Activated CD4-positive, alpha-beta memory T cell treated with anti-CD3 and anti-CD28 coated beads, Interleukin-2, amount 10 ng/mL, durations not matched to agents 7 days and 5 days (primary cell): ENCODE measurements at places on chromosomes 5 and 9. TPM values are rescaled to one million over a fixed set of nuclear protein-coding genes. Genes with fewer than 3 reads are reported as not detected.

DNA sequence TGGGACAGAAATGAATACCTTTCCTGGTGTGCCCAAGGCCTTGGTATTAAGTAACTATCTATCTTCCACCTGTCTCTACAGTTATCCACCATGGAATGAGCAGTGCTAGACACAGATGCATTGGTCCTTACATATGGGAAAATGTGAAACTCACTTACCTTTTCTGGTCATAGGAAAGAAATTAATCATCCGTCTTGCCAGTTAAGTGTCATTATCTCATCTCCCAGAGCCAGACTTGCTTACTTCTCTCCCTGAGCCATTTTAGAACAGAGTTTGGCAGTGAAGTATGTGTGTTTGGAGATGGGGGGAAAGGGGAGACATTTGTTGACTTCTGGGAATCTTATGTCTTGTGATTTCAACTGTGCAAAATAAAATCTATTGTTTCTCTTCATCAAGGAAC is 1211.0 kb upstream of the CDH6 start:
- H3K27ac ChIP-seq, result no peak overlapping the region
- no peaks in the 10 kb centered on the region for H3K36me3 ChIP-seq
- no peak for DNase-seq

The SEMA5A gene
- total RNA-seq, result 1.7 TPM

DNA sequence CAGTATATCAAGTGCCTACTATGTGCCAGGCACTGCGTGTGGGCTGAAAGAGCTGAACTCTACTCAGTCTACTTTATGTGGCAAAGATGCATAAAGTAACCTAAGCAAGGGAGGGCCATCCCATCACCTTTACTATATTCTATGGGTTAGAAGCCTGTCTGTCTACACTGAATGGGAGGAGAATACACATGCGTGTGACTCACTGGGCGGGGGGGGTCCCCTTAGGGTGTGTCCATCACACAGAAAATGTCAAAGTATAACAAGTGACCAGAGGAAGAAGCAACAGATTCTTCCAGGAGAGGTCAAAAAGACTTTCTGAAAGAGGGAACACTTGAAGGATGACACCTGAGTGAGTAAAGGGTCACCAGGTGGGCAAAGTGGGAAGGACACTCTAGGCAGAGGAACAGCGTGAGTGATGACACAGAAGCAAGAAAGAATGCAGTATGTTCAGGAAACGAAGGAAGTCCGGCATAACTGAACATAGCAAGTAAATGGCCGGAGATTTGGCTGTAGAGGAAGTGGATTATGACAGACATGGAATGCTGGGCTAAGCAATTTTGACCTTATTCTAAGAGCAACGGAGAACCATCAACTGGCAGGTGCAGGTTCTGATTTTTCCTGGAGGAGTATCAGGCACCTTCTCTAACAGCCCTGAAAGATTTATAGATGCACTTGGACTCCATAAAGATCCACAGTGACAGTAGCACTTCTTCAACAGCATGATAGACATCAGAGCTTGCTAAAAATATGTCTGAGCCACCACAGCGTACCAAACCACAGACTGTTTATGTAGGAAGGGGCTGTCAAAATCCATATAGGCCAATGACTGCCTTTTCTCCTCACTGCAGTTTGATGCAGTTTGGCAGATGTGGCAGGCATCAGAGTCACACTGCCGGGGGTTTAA is 8.0 kb upstream of the WHRN start:
- H3K36me3 ChIP-seq, result no peaks in the 10 kb centered on the region
- H3K4me1 ChIP-seq, result peaks cover 16% of the 10 kb centered on the region
- H3K4me3 ChIP-seq, result no peak overlapping the region

DNA sequence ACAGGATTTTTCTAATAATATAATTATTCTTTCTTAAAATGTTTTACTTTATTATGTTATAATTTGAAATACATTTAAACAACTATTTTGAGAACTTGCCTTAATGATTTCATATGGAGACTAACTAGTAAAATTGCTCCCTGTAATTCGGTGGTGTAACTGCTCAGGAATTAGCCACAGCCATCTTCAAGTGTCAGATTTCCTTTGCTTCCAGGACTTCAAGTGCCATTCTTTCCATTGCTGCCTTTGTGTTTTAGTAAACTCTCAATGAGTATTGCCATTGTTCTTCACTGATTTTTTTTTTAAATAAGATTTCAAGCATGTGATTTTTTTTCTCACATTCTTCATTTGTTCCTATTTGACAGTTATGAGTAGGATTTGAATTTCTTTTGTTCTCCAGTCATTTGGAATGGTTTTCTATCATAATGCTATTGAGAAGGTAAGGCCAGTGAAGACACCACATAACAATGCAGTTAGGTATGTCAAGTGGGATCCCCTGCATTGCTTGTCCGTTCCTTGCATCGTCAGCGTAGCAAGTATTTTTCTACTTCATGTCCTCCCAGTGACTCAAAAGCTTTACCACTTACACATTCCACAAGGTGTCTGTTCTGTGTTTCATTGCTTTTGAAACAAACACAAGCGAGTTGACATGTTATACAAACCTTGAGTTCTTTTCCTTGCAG is 83.7 kb downstream of the LNPEP start:
- H3K4me1 ChIP-seq, result peaks cover 23% of the 10 kb centered on the region
- DNase-seq, result no peak
- H3K27ac ChIP-seq, result no peak overlapping the region
- no peak overlapping the region for H3K4me3 ChIP-seq
- no peaks in the 10 kb centered on the region for H3K27me3 ChIP-seq
- peaks cover 62% of the 10 kb centered on the region for H3K36me3 ChIP-seq

The GPR151 gene
- total RNA-seq, result not detected

The CLPTM1L gene
- total RNA-seq, result 99.7 TPM

DNA sequence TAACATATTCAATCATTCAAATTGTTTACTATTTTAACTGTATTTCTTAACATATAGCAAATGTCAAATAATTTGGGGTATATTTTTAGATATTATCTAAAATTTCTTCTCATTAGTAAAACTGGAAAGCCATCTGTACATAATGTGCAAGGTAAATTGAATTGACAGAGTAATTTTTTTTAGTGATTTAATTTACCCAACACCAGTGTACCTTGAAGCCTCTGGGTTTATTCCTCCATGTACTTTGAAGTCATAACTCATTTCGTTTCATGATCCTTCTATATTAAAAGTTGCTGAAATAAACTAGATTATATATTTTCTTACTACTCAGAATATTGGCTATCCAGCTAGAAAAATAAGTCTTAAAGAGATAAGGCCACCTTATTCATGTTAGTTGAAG is 674.9 kb downstream of the PRR16 start:
- DNase-seq, result no peak
- no peak overlapping the region for H3K27ac ChIP-seq
- no peak overlapping the region for H3K4me3 ChIP-seq
- no peaks in the 10 kb centered on the region for H3K4me1 ChIP-seq

DNA sequence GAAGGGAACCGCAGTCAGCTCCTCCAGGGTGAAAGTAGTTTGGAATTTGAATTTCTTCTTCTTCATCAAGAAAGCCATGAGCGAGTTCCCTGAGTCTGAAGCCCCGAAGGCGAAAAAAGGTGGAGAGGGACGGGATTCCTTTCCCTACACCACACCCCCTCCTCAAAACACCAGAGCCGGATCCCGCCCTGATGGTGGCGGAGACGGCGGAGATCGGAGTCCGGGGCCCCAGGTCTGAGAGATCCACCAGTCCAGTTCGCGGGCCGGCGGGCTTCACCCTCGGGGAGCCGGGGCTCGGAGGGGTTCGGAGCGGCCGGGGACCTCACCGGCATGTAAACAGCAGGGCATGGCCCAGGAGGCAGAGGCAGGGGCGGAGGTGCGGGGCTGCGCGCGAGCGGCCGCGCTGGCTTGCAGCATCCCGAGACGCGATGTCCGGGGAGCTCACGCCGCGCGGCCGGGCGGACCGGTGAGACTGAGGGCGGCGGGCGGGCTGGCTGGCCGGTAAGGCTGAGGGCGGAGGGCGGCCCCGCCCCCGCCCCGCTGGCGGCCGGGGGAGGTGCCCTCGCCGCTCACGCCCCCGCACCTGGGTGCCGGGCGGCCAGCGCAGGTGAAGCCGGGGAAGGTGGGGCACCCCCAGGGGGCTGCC is 606 bp downstream of the EEIG1 start:
- H3K36me3 ChIP-seq, result peaks cover 43% of the 10 kb centered on the region
- DNase-seq, result peak; percentile 58
- peaks cover 52% of the 10 kb centered on the region for H3K4me1 ChIP-seq

GRCh38 chr5:27598576-27598975 is 560.2 kb upstream of the CDH9 start:
- H3K27ac ChIP-seq, result no peak overlapping the region
- DNase-seq, result no peak
- no peaks in the 10 kb centered on the region for H3K36me3 ChIP-seq
- H3K4me1 ChIP-seq, result no peaks in the 10 kb centered on the region
- no peaks in the 10 kb centered on the region for H3K27me3 ChIP-seq

- no peaks in the 10 kb centered on the region for H3K36me3 ChIP-seq
- H3K27ac ChIP-seq, result no peak overlapping the region
- H3K4me1 ChIP-seq, result peaks cover 5% of the 10 kb centered on the region
- H3K4me3 ChIP-seq, result no peak overlapping the region
- H3K27me3 ChIP-seq, result peaks cover 30% of the 10 kb centered on the region
These were observed 14.2 kb upstream of the PTPN3 start for GRCh38 chr9:109512170-109512756.

DNA sequence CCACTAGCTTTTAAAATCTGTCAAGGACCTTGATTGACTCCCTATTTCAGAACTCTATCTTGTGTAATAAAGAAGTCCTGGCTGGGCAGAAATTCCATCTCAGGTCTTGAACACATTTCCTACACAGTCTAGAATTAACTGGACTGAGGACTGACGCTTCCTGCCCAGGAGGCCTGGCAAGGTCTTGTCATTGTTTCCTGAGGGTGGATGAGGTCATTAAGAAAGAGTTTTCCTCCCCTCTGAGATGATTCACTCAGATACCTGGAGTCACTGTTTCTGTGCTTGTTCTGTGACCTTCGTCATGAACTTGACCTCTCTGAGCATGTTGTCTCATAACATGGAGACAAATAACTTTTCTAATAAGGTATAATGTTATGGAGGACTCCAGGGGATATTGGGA is 10.0 kb downstream of the MTAP start:
- no peak for DNase-seq
- H3K27ac ChIP-seq, result no peak overlapping the region
- peaks cover 43% of the 10 kb centered on the region for H3K36me3 ChIP-seq
- no peaks in the 10 kb centered on the region for H3K27me3 ChIP-seq

- no peaks in the 10 kb centered on the region for H3K4me1 ChIP-seq
- H3K4me3 ChIP-seq, result no peak overlapping the region
- H3K36me3 ChIP-seq, result no peaks in the 10 kb centered on the region
- H3K27me3 ChIP-seq, result peaks cover 3% of the 10 kb centered on the region
- no peak overlapping the region for H3K27ac ChIP-seq
These were observed 46.4 kb upstream of the STK32A start for GRCh38 chr5:147188200-147189108.

GRCh38 chr9:108850293-108850897 is 5.4 kb downstream of the ACTL7B start:
- no peak overlapping the region for H3K4me3 ChIP-seq
- H3K27me3 ChIP-seq, result peaks cover 5% of the 10 kb centered on the region
- H3K27ac ChIP-seq, result no peak overlapping the region
- H3K4me1 ChIP-seq, result no peaks in the 10 kb centered on the region

GRCh38 chr5:139460455-139460854 is 2.1 kb downstream of the ECSCR start:
- no peak for DNase-seq
- peak overlapping the region; percentile 35 for H3K4me3 ChIP-seq
- peaks cover 57% of the 10 kb centered on the region for H3K4me1 ChIP-seq
- no peaks in the 10 kb centered on the region for H3K36me3 ChIP-seq
- peak overlapping the region; percentile 98 for H3K27ac ChIP-seq

The SCGB3A2 gene
- not detected for total RNA-seq

The PNPLA7 gene
- total RNA-seq, result 5.0 TPM

DNA sequence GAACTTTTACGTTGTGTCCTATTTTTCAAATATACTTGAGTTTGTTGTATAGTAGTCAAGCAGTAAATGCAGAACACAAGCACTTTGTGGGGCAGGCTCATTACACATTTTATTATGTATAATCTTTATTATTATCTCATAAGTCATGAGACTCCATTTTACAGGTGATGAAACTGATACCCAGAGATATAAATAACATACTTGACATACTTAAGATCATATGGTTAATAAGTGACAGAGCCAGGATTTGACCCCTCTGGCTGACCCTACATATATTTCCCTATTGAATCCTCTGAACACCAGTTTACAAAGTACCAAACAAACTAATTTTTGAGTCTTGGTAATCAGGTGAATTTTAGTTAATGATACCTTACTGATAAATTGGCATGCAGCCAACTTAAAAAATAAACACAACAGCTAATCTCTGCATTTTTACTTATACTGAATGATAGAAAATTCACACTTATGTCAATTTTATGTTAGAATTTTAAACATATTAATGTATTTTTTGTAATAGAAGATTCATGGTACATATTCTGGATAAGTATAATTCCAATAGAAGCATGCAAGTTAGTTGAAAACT is 305.0 kb upstream of the MEF2C start:
- no peak for DNase-seq
- no peaks in the 10 kb centered on the region for H3K36me3 ChIP-seq
- H3K4me3 ChIP-seq, result no peak overlapping the region
- H3K27ac ChIP-seq, result no peak overlapping the region
- H3K4me1 ChIP-seq, result no peaks in the 10 kb centered on the region

GRCh38 chr9:38153152-38153909 is 84.3 kb upstream of the SHB start:
- no peak overlapping the region for H3K4me3 ChIP-seq
- no peaks in the 10 kb centered on the region for H3K4me1 ChIP-seq
- no peaks in the 10 kb centered on the region for H3K36me3 ChIP-seq
- peaks cover 10% of the 10 kb centered on the region for H3K27me3 ChIP-seq

GRCh38 chr9:120528829-120529228 is 51.1 kb downstream of the CDK5RAP2 start:
- peaks cover 79% of the 10 kb centered on the region for H3K36me3 ChIP-seq
- H3K27ac ChIP-seq, result no peak overlapping the region
- no peaks in the 10 kb centered on the region for H3K27me3 ChIP-seq
- peaks cover 14% of the 10 kb centered on the region for H3K4me1 ChIP-seq
- no peak for DNase-seq

DNA sequence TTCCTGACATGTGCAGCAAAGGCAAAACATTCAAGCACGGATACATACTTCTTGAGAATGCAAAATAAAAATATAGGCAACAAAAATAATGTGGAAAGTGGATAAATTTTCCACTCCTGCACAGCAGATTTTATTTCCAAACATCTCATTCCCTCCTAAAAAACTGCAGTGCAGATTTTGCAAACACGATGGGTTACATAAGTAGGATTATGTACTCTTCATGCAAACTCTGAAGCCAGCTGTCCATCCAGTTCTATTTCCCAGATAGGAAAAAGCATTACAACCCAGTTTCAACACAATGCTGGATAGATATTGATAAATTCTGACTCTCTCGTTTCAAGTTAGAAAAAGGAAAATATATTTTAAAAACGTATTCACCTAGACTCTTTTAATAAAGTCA is 52.7 kb upstream of the CCNG1 start:
- no peaks in the 10 kb centered on the region for H3K36me3 ChIP-seq
- peaks cover 3% of the 10 kb centered on the region for H3K27me3 ChIP-seq
- no peak overlapping the region for H3K27ac ChIP-seq
- H3K4me1 ChIP-seq, result no peaks in the 10 kb centered on the region
- no peak overlapping the region for H3K4me3 ChIP-seq
- DNase-seq, result no peak

The PCDHAC1 gene
- total RNA-seq, result not detected

The COL5A1 gene
- 0.10 TPM for total RNA-seq

The RACK1 gene
- 1,749 TPM for total RNA-seq

The C5 gene
- total RNA-seq, result 2.1 TPM

The CTSV gene
- 0.45 TPM for total RNA-seq

The ALDOB gene
- not detected for total RNA-seq
